Breast epithelium (tissue), 4 donors: ENCODE measurements at places on chromosomes 3 and 15. TPM values are rescaled to one million over a fixed set of nuclear protein-coding genes. Genes with fewer than 3 reads are reported as not detected.

GRCh38 chr3:153596401-153596800 is 434.4 kb downstream of the RAP2B start:
- no peaks in the 10 kb centered on the region for H3K27me3 ChIP-seq
- no peaks in the 10 kb centered on the region for H3K4me1 ChIP-seq
- no peaks in the 10 kb centered on the region for H3K36me3 ChIP-seq
- no peak for DNase-seq
- H3K4me3 ChIP-seq, result no peak overlapping the region

GRCh38 chr3:19149368-19149767 is 1.1 kb downstream of the KCNH8 start:
- H3K4me3 ChIP-seq, result peak overlapping the region; percentile 67
- no peak overlapping the region for H3K27ac ChIP-seq
- no peaks in the 10 kb centered on the region for H3K36me3 ChIP-seq
- DNase-seq, result no peak
- H3K27me3 ChIP-seq, result no peaks in the 10 kb centered on the region
- no peaks in the 10 kb centered on the region for H3K4me1 ChIP-seq

- no peak overlapping the region for H3K27ac ChIP-seq
- H3K4me1 ChIP-seq, result no peaks in the 10 kb centered on the region
- H3K27me3 ChIP-seq, result no peaks in the 10 kb centered on the region
- no peak overlapping the region for H3K4me3 ChIP-seq
Observed at GRCh38 chr3:20511863-20512505, 326.0 kb upstream of the SGO1 start.

The SKOR1 gene
- 0.98 TPM for total RNA-seq

GRCh38 chr3:4233488-4233887 is 69.7 kb upstream of the SETMAR start:
- no peak overlapping the region for H3K4me3 ChIP-seq
- H3K27me3 ChIP-seq, result no peaks in the 10 kb centered on the region
- H3K27ac ChIP-seq, result no peak overlapping the region
- no peaks in the 10 kb centered on the region for H3K4me1 ChIP-seq
- H3K36me3 ChIP-seq, result no peaks in the 10 kb centered on the region
- no peak for DNase-seq

DNA sequence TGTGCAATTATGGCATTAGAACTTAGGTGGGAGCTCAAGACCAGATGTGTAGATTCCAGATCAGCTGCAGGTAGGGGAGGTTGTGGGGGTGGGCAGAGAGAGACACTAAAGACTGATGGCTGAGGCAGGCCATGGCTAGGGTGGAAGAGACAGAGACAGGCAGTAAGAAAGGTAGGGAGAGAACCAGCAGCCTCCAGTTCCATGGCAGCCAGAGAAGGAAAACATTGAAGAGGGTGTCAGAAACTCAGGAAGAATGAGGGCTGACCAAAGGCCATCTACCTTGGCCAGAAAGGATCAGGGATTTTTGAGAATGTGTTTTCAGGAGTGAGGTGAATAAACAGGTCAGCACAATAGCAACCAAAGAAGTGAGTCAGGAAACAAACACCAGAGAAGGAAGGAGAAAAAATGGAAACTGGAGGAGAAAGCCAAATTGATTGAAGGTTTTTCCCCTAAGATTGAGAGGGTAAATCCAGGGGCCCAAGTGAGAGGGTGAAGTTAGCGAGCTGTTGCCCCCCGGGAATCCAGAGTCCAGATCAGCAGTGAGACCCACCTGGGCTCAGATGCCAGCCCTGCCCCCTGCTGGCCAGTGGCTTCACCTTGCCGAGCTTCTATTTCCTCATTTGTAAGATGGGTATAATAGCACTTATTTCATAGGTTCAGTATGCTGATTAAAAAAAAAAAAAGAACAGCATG is 41.0 kb downstream of the ABHD2 start:
- no peak overlapping the region for H3K4me3 ChIP-seq
- no peaks in the 10 kb centered on the region for H3K4me1 ChIP-seq
- H3K27me3 ChIP-seq, result no peaks in the 10 kb centered on the region
- H3K36me3 ChIP-seq, result no peaks in the 10 kb centered on the region
- DNase-seq, result no peak

DNA sequence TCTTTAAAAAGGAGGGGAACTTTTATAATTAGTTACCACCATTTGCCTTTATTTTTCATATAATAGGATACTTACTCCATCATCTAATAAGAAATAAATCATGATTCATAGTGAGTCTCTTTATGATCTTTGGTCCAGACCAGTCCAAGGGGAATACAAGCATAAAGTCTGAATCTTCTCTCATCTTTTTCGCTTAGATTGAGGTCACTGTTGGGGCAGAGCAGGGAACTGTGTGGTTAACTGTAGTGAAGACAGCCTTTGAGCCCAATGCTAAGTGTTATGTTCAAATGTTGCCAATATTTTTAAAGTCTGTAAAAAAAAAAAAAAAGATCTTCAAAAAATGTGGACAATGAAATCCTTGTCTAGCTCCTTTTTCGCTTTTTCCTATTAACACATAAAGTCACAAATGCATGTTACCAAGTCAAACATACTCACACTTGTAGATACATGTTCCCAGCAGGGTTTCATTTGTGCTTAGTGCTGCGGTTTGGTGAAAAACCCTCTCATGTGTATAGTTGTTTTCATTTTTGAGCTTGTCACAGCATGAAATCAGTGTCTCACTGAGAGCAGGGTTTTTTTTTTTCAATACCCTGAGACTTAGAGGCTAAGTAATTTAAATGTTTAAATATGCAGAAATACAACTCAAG is 72.1 kb downstream of the EPHA3 start:
- peak; percentile 21 for DNase-seq
- H3K36me3 ChIP-seq, result no peaks in the 10 kb centered on the region
- no peaks in the 10 kb centered on the region for H3K27me3 ChIP-seq
- no peak overlapping the region for H3K4me3 ChIP-seq

DNA sequence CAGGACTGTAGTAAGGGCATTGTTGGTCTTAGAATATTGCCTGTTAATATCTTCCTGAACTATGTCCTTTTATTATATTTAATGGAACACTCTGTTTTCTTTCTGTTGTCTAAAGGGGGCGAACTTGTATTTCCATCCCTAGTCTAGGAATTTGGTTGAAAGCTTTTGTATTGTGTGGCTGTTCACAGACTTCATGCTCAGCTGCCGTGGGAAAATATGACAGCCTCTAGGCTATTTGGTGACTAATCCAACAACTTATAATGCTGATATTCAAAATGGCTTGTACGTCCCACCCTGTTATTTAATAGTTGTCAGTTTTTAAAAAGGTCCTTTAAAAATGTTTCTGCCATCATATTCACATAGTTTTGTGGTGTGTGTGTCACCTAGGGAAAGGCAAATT is 202.6 kb downstream of the KLHL25 start:
- no peak overlapping the region for H3K4me3 ChIP-seq
- H3K36me3 ChIP-seq, result no peaks in the 10 kb centered on the region
- H3K27me3 ChIP-seq, result no peaks in the 10 kb centered on the region
- peak overlapping the region; percentile 63 for H3K27ac ChIP-seq

DNA sequence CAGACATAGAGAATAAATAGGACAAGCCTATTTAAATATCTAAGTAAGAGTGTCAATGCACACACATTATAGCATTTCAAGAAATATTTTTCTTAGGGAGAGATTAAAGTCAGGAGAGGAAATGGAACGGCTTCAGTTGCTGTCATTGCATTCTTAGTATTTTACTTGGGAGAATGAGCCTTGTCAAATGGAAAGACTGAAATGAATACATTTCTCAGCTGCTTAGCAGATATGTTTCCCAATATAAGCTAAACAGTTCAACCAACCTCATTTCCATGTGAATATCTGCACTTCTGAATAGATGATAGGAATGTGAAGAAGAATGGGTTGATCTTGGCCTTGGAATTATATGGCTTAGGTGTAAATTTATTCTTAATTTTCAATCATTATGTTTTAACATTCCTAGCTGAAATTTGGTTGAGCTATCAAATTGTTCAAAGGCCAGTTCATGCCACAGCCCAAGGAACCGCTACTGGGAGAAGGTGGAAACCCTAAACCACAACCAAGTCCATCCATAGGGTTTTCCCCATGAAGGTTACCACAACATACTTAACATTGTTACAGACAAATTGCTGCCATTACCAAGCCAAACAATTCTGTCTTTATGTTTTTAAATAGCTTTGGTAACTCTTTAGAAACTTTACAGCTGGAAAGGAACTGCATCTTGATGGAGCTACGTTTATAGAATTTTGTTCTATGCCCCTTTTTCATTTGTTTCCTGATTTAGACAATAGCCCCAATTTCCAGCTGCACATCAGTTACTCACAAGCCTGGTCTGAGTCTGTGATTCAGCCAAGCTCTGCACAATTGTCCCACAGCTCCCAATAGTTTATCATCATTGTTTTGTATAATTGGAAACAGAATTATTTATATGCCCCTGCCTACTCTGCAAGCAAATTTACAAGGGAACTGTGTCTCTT is 459.6 kb downstream of the MECOM start:
- no peaks in the 10 kb centered on the region for H3K27me3 ChIP-seq
- H3K27ac ChIP-seq, result no peak overlapping the region

DNA sequence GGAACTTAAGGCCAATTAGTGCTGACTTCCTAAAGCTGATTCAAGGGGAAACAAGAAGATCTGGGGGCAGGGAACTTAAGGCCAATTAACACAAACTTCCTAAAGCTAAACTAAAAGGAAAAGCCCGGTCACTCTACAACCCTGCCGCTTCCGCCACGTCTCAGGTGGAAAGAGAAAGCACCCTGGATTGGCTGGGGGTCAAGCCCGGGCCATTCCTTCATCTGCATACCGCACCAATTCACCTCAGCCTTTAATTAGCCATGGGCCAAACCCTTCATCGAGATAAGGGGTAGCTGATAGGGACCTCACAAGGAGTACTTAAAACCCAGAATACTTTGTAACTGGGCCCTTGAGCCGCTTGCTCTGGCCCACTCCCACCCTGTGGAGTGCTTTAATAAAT is 14.4 kb downstream of the TMPRSS7 start:
- H3K27me3 ChIP-seq, result no peaks in the 10 kb centered on the region
- no peak overlapping the region for H3K4me3 ChIP-seq
- H3K4me1 ChIP-seq, result no peaks in the 10 kb centered on the region
- no peak overlapping the region for H3K27ac ChIP-seq

The LRTM1 gene
- total RNA-seq, result not detected

GRCh38 chr3:111311709-111312235 is 230.2 kb upstream of the CD96 start:
- H3K4me3 ChIP-seq, result no peak overlapping the region
- H3K4me1 ChIP-seq, result no peaks in the 10 kb centered on the region
- H3K27me3 ChIP-seq, result no peaks in the 10 kb centered on the region
- H3K27ac ChIP-seq, result no peak overlapping the region
- H3K36me3 ChIP-seq, result no peaks in the 10 kb centered on the region

- no peaks in the 10 kb centered on the region for H3K36me3 ChIP-seq
- H3K4me3 ChIP-seq, result no peak overlapping the region
- no peaks in the 10 kb centered on the region for H3K27me3 ChIP-seq
- DNase-seq, result no peak
- H3K4me1 ChIP-seq, result peaks cover 5% of the 10 kb centered on the region
- H3K27ac ChIP-seq, result no peak overlapping the region
Observed at GRCh38 chr15:100914876-100915275, 4.3 kb upstream of the LRRK1 start.

- no peaks in the 10 kb centered on the region for H3K36me3 ChIP-seq
- no peaks in the 10 kb centered on the region for H3K27me3 ChIP-seq
- no peak overlapping the region for H3K27ac ChIP-seq
- H3K4me1 ChIP-seq, result no peaks in the 10 kb centered on the region
- no peak overlapping the region for H3K4me3 ChIP-seq
Observed at GRCh38 chr3:16484216-16484615, 29.3 kb downstream of the RFTN1 start.

The AHSG gene
- not detected for total RNA-seq

GRCh38 chr3:88221726-88222125 is 72.0 kb downstream of the C3orf38 start:
- no peak for DNase-seq
- no peaks in the 10 kb centered on the region for H3K27me3 ChIP-seq
- H3K36me3 ChIP-seq, result no peaks in the 10 kb centered on the region

GRCh38 chr3:120067083-120067482 is 27.2 kb downstream of the GSK3B start:
- no peaks in the 10 kb centered on the region for H3K36me3 ChIP-seq
- DNase-seq, result no peak
- no peak overlapping the region for H3K27ac ChIP-seq
- no peaks in the 10 kb centered on the region for H3K4me1 ChIP-seq

DNA sequence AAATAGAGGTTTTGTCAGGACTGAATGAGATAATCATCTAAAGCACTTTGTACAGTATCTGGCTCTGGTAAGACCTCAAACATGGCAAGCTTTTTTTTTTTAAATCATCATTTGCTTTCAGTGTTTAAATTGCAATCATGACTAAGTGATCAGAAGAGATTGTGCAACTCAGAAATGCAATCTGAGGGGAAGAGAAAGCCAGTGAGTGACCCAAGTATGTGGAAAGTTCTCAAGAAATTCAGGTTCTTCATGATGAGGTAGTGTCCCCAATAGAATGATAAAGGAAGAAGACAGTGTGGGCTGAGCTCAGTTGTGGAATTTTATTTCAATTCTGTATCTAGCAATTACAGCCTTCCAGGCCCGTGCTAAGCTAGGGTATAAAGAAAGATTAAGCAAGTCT is 132.2 kb upstream of the TBC1D5 start:
- no peak for DNase-seq
- H3K4me1 ChIP-seq, result no peaks in the 10 kb centered on the region
- no peaks in the 10 kb centered on the region for H3K36me3 ChIP-seq
- H3K27ac ChIP-seq, result no peak overlapping the region
- H3K4me3 ChIP-seq, result no peak overlapping the region
- no peaks in the 10 kb centered on the region for H3K27me3 ChIP-seq

The PIGBOS1 gene
- total RNA-seq, result 12.7 TPM

The ACVR2B gene
- 10.2 TPM for total RNA-seq

The CD200R1L gene
- total RNA-seq, result not detected

- no peak overlapping the region for H3K27ac ChIP-seq
- H3K4me1 ChIP-seq, result no peaks in the 10 kb centered on the region
- no peak overlapping the region for H3K4me3 ChIP-seq
- H3K27me3 ChIP-seq, result no peaks in the 10 kb centered on the region
- no peak for DNase-seq
Observed at GRCh38 chr15:66863390-66864085, 161.5 kb downstream of the SMAD6 start.

GRCh38 chr3:117170094-117170493 is 460.5 kb downstream of the TUSC7 start:
- H3K36me3 ChIP-seq, result no peaks in the 10 kb centered on the region
- no peak overlapping the region for H3K4me3 ChIP-seq
- H3K27me3 ChIP-seq, result no peaks in the 10 kb centered on the region
- DNase-seq, result no peak

The TUSC7 gene
- total RNA-seq, result not detected
